ENCODE measurements at places on chromosomes 4 and X.
A peak's percentile ranks its signal among the peaks of the same experiment; 100 is the strongest.

- DNase-seq, result no peak
Observed at GRCh38 chr4:39763714-39764572, 66.0 kb downstream of the UBE2K start.

DNA sequence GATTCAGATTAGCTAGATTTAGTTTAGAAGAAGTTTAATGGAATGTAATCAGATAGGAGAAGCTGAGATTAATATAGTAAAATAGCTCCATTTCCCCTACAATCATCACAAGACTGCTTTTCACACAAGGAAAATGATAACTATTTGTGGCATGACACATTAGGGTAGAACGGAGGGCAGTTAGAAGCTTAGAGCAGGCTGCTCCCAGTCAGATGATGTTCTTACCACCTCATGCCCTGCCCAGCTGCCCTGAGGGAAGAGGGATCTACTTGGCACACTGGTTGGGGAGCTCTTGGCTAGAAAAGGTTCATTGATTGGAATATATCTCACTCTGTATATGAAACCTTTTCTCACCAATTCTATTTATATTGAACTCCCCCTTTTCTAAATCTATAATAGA lies 180.7 kb upstream of the IL15 start:
- no peak for DNase-seq

- no peak for DNase-seq
Observed at GRCh38 chrX:38552721-38553120, 8.6 kb upstream of the TSPAN7 start.

- no peak for DNase-seq
Observed at GRCh38 chrX:77502951-77503525, 55.8 kb downstream of the FGF16 start.

- no peak for DNase-seq
Observed at GRCh38 chrX:31931225-31931624, 859.4 kb upstream of the FTHL17 start.

- DNase-seq, result no peak
Observed at GRCh38 chrX:20519146-20519545, 252.4 kb upstream of the RPS6KA3 start.

- no peak for DNase-seq
Observed at GRCh38 chr4:127730142-127730913, at the start of gene SLC25A31. Gene SLC25A31 (plus strand): TSS chr4:127730400. CDS start chr4:127730546, 146 bp downstream.

DNA sequence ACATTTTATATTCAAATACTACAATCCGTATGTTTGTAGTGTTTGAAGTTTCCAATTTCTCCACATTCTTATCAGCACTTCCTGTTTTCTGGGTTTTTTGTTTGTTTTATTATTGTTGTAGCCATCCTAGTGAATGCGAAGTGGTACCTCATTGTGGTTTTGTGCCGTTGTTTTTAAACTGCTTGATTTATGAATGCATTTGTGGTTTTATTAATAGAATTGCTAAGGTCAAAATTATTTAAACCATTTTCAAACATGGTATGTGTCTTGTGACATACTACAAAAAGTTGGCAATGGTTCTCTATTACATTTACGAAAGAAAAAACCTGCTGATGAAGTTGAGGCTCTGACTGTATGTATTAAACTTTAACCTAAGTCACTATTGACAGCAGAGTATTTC lies 780.0 kb upstream of the MAGEB2 start:
- no peak for DNase-seq

DNA sequence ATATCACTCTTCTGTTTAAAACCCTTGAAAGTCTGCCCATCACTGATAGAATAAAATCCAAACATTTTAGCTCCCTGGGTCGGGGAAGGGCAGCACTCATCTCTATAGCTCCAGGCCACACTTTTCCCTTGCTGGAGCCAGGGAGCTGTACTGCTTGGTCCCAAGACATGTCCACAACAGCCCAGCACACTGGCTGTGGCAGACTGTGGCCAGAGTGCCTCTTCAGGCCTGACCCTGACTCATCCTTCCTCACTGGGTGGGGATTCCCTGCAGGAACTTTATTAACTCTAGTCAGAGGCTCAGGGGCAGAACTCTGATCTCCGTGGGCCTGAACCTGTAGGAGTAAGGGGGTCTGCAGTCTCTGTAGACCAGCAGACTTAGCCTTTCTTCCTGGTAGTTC lies 69.8 kb upstream of the CAPN6 start:
- no peak for DNase-seq

- no peak for DNase-seq
Observed at GRCh38 chrX:48591255-48591791, 6.0 kb upstream of the WDR13 start.

GRCh38 chr4:10506077-10506476 lies 48.9 kb upstream of the ZNF518B start:
- no peak for DNase-seq

DNA sequence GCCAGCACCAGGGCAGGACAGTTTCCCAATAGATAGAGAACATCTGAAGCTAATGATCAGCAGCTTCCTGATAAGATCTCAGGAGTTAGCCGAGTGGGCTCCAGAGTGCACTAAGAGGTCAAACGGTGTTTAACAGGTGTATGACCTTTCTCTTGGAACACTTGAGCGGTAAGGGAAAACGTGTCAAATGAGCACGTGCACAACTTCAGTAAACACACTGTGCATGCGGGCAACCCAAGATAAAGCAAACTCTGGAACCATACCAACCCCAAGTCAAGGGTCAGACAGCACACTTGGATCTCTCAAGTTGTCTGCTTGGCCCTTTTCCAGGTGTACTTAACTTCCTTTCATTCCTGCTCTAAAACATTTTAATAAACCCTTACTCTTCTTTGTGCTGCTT lies 1941.5 kb upstream of the PCDH10 start:
- no peak for DNase-seq

- peak; percentile 83 for DNase-seq
Observed at GRCh38 chrX:56763556-56764152, 34.6 kb downstream of the NBDY start.

- DNase-seq, result no peak
Observed at GRCh38 chr4:62398318-62398717, 1198.2 kb downstream of the ADGRL3 start.

DNA sequence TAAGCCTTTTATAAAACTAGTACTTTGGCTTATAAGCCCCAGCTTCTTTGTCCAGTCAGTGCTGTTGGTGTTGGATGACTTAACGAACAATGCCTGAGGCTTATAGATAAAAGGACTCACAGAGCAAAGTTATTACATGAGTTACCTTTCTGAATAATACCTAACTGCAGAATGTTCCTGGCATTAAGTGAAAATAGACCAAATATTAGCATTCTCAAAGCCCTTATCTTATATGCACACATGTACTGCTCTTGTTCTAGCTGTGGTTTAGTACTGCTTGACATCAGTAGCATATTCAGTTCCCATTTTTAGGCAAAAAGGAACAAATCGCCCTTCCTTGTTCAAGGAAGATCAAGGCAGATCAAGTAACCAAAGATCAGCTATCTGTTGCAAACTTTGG lies 131.6 kb downstream of the ZNF330 start:
- DNase-seq, result no peak

GRCh38 chrX:149074398-149074797 lies 430.7 kb downstream of the IDS start:
- DNase-seq, result no peak

DNA sequence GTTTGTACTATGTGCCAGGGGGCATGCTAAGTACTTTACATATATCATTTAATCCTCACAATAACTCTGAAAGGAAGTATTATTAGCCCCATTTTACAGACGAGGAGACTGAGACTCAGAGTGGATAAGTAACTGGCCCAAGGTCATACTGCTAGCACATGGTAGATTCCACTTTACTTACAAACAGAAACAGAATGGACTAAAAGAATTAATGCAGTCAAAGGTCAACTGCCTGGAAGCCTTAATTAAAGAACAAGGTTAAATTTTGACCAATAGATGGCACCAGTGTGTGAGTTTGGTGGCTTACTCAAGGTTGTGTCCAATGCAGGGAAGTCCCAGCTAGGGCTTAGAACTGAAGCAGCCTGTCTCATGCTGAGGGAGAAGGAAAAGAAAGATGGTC lies 4.7 kb downstream of the RIPPLY1 start:
- no peak for DNase-seq

DNA sequence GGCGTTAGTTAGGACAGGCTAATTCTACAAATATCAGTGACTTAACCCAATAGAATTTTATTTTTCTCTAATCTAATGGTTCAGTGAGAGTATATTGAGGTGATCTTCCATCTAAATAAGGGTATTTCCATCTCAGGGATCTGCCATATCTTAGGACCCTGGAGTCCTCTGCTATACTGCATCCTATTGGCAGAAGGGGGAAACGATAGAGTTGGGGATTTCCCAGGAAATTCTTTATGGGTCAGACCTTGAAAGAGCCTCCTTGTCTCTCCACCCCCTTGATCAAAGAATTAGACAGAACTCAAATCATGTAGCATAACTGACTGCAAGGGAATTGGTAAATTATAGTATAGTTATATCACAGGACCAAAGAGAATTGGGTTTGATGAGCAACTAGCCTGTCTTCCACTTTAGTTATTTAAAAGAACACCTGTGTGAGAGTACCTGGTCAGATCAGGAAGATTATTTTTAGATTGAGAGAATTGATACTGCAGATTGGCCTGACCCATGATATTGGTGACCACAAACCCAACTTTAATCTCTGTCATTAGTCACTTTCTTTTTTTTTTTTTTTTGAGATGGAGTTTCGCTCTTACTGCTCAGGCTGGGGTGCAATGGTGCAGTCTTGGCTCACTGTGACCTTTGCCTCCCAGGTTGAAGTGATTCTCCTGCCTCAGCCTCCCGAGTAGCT lies 25.6 kb downstream of the SMARCA5 start:
- DNase-seq, result no peak

GRCh38 chr4:41346306-41347061 lies 89.8 kb downstream of the UCHL1 start:
- no peak for DNase-seq

DNA sequence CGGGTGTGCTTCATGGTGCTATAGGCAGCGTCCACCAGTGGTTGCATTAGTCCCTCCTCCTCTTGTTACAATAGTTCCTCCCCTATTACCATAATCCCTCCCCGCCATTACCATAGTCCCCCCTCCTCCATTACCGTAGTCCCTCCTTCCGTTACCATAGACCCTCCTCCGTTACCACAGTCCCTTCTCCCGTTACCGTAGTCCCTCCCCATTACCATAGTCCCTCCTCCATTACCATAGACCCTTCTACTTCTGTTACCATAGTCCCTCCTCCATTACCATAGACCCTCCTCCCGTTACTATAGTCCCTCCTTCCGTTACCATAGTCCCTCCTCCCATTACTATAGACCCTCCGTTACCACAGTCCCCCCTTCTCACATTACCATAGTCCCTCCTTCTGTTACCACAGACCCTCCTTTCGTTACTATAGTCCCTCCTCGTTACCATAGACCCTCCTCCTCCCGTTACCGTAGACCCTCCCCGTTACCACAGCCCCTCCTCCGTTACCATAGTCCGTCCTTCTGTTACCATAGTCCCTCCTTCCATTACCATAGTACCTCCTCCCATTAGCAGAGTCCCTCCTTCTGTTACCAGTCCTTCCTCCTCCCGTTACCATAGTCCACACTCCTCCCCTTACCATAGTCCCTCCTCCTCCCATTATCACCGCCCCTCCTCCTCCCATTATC lies 129.6 kb downstream of the DHRSX start:
- no peak for DNase-seq

DNA sequence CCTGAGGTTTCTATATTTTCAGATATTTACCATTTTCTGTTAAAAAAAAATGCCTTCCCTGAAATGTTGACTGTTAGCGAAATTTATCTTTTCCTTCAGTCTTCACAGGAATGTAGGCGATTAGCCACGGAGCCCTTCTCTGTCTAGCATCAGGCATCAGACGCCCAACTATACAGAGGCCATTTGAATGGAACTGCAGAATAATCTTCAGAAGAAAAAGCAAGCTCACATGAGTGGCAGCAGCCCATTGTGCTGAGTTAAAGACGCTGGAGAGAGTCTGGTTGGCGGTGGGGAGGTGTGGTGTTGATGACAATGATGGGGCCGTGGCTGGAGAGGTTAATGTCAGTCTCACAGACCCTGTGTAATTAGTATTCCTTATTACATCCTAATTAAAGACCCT lies 196.8 kb upstream of the LEF1 start:
- no peak for DNase-seq

DNA sequence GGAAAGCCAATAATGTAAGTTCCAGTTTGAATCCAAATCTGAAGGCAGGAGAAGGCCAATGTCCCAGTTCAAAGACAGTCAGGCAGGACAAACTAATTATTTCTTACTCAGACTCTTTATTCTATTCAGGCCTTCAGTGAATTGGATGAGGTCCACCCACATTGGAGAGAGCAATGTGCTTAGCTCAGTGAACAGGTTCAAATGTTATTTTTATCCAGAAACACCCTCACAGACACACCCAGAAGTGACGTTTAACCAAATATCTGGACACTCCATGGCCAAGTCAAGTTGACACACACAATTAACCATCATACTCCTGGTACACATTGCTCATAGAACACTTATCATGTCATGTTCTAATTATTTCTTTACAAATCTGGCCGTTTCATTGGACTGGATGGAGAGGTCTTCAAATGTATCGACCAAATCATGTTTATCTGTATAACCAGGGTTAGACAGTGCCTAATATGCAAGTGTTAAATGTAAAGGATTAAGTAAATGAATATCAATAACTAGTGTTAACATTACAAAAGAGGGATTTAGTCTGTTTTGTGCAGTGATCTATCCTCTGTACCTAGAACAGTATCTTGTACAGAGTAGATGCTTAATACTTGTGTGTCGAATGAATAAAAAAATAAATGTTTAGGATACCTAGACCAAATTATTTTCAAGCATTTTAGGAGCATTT lies 27.1 kb upstream of the XK start:
- DNase-seq, result no peak

GRCh38 chr4:55308071-55308470 lies 38.0 kb upstream of the SRD5A3 start:
- no peak for DNase-seq

- DNase-seq, result no peak
Observed at GRCh38 chr4:172308078-172308477, 494.9 kb downstream of the GALNTL6 start.

DNA sequence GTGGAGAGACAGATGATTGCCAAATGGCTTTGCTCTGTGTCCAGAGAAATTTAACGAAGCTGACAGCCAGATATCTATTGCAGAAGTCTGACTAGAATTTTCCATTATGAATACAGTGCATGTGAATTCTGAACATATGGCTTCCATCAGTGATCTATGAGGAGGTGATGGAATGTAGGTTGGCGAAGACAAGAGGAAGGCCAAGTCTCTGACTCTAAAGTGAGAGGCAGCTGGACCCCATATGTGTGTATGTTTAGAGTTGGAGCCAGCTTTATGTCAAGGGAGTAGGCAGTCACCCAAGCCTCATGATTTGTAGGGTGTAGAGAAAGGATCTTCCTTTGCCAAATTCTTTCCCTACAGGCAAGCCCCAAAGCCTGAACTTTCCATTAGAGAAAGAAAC lies 76.2 kb upstream of the TEX13D start:
- DNase-seq, result no peak

- DNase-seq, result no peak
Observed at GRCh38 chrX:134480061-134480460, 20.1 kb downstream of the HPRT1 start.

- DNase-seq, result no peak
Observed at GRCh38 chr4:15145709-15146108, 143.4 kb downstream of the CPEB2 start.
